ENCODE measurements at places on chromosomes 7 and 10.

DNA sequence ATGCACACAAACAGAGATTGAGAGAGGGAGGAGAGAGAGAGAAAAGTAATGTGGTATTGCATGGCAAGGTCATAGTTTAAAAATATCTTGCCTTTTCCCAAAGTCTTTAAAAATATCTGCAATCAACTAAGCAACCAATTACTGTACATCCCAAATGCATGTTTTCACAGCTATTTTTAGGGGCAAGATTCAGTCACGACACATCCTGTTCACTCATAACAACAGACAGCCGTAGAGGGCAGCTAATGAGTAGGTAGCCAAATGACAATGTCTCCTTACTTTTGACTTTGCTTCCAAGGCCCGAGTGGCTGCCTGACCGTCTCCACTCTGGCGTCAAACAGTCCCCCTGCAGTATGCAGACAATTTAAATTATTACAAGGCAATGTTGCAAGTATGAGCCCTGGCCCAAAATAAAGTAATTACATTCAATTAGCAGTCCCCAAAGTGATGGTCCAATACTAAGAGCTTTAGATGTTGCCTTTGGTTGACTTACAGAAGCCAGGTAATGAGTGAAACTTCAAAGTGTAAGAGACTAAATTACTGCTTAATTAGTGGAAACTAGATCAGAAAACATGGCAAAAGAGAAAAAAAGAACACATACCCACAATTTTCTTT is 162.9 kb downstream of the MBL2 start:
- no peak for DNase-seq

- no peak for DNase-seq
Measured at GRCh38 chr10:35540296-35541164, 64.6 kb upstream of the GJD4 start.

DNA sequence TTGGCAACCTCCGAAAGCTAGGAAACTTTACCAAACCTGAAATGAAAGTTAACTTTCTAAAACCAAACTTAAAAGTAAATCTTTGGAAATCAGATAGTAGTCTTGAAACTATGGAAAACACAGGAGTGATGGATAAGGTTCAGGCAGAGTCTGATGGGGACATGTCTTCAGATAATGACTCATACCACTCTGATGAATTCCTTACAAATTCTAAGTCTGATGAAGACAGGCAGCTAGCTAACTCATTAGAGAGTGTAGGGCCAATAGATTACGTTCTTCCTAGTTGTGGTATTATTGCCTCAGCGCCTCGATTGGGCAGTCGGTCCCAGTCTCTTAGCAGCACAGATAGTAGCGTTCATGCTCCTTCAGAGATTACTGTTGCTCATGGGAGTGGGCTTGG is 45.9 kb downstream of the MCMBP start:
- peak; percentile 26 for DNase-seq

GRCh38 chr10:61900829-61901792 is at the start of gene ARID5B:
Gene ARID5B, plus strand, starts transcription at chr10:61901699. Its CDS starts 11 bp downstream, at chr10:61901710.
- DNase-seq = peak; percentile 85

DNA sequence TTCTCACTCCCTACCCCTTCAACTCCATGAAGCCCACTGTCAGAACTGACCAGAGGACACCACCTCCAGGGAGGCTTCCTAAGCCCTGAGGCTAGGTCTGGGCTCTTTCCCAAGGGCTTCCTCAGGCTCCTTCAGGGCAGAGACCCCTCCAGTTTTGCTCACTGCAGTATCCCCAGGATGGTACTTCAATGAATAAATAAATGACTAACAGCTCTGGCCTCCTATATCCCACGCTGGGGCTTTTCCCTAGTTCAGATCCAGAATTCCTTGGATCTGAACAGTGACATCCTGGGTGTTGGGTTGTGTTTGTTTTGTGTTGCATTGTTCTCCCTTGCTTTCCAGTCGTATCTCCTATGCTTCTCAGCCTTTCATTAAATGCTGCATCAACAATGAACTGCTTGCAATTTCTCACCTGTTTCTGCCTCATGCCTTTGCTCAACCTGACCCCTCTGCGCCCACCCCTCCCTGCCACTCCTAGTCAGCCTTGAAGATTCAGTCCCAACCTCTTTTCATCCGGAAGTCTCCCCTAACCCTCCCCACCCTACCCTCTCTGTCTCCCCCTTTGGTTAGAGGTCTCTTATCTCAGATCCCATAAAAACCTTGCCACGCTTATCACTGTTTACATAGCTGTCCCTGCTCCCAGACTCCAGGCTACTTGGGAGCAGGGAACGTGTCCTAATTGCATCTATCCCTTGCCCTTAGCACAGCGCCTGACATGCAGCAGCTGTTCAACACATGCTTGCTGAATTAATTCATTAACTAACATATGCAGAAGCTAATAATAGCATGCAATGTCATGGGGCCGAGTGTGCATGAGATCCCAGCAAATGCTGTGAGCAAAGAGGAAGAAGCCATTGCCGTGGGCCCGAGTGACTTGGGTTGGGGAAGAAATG is 41.7 kb downstream of the PPP1R3C start:
- peak; percentile 75 for DNase-seq

DNA sequence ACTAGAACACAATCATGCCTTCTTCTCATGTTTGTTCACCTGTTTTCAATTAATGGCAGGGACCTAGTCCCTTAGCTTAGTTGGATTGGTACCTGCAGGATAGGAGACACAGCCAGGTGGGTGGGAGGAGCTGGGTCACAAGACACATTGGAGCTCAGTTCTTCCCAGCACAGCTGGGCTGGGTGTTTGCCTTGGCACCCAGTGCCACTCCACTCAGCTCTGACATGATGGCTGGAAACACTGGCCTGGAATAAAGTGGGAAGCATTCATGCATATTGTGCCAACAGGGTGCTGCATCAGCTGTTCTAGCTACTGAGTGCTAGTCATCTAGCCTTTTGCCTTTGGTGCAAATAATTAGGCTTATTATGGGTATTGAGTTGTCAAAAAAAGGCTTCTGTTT is 226.1 kb downstream of the PTEN start:
- DNase-seq = no peak

GRCh38 chr7:97006055-97006815 is 882 bp downstream of the DLX6 start:
- DNase-seq = peak; percentile 9

DNA sequence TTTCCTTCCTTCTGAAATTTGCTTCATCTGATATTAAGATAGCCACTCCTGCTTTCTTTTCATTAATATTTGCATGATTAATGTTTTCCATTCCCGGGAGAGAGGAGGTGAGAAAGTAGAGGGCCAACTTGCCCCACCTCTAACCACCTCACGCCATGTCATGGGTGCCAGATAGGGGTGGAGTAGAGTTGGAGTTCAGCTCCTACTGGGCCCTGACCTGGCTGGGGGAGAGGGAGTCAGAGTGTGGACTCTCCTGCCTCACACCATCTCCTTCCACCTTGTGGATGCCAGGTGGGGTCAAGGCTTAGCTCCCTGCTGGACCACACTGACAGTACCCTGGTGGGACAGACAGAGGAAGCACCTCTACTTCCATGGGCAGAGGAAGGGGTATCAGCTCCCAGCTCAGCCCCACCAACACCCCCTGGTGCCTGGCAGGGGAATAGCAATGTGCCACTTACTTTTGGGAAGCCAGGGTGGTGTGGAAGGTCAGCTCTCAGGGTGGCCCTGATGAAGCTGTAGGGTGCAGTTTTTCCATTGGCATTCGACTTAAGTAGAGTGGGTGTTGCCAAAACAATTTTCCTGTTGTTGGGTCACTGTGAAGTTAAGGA is 28.0 kb downstream of the CHST12 start:
- DNase-seq = peak; percentile 50

- DNase-seq = no peak
Measured at GRCh38 chr7:98862716-98863420, 6.9 kb downstream of the TMEM130 start.

GRCh38 chr10:104252368-104252767 is 2.3 kb upstream of the GSTO1 start:
- no peak for DNase-seq

GRCh38 chr7:85094046-85094725 is 92.7 kb downstream of the SEMA3D start:
- DNase-seq = no peak

- DNase-seq = peak; percentile 88
Measured at GRCh38 chr7:99563650-99564049, 5.2 kb downstream of the ZNF655 start.

Data from ELR (cell line).